Germinal center (tissue), 1 donor: ENCODE measurements at places on chromosomes 3 and 15.

DNA sequence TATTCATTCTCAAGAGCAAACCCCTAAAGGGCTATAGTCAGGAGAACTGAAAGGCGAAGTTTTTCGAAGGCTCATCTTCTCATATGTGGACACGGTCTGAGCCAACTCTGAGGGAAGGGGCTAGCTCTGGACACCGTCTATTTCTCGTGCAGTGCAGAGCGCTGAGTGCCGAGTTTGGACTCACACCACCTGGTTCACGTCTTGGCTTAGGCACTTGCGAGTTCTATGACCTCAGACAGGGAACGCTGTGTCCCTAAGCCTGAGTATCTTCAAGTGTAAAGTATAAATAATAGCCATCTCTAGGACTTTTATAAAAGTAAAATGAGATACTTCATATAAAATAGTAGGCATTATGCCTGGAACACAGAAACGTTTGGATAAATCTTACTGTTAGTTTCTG, 223.7 kb downstream of the FMN1 start:
- DNase-seq, result no peak

GRCh38 chr3:24264011-24264410, 230.6 kb downstream of the THRB start:
- no peak for DNase-seq

DNA sequence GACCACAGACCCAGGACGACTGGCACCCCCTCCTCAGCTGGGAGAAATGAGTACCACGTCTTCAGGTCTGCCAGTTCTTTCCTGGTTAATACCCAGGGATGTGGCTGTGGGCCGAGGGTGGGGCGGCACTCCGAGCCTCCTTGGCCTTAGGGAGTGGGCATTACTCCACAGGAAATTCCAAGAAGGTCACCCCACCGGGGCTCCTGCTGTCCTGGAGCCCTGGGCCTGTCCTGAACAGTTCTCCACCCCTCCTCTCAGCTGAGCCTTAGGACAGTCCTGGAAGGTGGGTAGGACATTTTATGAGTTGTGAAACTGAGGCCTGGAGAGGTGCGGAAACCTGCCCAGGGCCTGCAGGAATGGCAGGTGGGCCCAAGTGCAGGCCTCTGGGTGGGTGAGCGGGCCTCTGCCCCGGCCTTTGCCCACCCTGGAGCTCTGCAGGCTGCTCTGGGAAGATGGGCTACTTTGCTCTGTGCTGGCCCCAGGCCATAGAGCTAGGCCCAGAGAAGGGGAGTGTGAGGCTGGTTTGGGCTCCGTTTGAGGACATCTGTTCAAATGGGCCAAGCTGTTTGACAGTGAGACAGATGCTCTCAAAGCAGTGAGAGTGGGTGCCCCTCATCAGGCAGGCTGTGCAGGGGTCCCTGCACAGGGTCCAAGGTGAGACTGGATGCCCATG, 103.1 kb downstream of the TMEM266 start:
- no peak for DNase-seq

- no peak for DNase-seq
These were observed 50.6 kb downstream of the CMSS1 start for GRCh38 chr3:99868311-99868646.

GRCh38 chr15:96353416-96353929, 23.0 kb downstream of the NR2F2 start:
- no peak for DNase-seq

DNA sequence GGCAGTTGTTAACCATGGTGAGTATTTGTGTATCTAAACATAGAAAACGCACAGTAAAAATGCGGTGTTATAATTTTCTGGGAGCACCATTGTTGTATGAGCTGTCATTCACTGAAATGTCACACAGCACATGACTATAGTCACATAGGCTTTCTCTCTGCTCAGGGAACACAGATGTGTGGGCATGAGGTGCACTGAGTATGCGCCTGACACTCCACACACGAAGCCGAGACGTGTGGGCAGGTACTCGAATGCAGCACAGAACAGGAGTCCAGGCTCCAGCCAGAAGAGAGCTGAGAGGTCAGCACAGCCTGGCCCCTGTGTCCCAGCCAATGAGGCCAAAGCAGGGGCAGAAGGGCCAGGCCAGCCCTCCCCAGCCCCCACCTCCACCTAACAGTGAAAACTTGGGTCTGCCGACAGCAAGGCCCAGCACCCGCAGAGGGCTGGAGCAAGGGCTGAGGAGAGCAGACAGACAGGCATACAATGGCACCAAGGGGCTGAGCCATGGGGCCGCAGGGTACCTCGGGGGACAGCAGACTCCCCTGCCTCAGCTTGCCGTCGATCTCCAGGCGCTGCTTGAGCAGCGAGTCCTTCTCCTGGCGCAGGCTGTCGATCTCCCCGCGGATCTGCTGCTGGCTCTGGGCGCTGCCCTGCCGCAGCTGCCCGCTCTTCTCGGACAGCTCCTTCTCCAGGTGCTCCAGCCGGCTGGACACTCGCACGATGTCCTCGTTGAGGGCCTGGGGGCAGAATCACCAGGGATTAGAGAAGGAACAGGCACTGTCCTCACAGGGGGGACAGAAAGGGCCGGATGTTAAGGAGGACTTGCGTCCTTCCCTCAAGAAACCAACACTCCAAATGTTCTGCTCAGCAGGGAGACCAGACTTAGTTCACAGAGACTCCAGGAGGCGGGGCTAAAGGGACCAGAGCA, 24.0 kb downstream of the KIF7 start:
- no peak for DNase-seq

DNA sequence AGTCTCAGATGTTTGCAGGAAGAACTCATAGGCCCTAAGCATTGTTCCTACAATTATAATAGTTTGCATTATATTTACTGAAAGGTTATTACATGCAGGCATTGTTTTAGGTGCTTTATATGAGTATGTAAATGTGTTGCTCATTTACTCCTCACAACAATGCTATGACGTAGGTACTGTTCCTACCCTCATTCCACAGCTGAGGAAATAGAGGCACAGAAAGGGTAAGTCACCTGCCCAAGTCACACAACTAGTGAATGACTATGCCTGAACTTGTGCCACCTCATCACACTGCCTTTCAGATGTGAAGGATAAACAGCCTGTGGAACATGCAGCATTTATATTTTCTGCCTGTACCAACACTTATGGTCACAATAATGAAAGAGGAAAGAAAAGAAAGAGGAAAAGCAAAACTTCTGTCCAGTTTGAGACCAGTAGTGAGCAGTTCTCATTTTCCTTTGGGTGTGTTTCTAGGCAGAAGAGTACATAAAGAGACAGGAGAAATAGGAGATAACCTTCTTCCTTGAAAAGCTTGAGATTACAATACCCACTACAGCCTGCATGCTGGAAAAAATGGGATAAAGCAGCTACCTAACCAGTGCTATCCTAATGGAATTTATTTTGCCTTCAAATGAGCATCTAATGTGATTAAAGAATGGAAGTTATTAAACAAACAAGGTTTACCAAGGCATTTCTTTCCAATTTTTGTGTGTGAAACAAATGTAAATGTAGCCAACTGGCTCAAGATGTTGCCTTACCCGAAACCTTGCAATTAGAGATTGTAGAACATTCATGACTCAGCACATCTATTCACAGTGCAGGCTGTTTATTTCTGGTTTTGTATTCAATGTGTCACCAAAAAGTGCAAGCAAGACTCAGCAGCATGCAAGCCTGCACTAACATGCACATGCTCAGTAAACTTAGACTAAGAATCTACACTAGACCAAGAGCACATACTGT, 20.5 kb upstream of the ENTPD3 start:
- DNase-seq, result no peak

GRCh38 chr3:52536369-52537164, at the start of gene UQCC5:
UQCC5 (plus strand) TSS chr3:52536605; CDS start chr3:52536756, 151 bp downstream.
- peak; percentile 99 for DNase-seq

- no peak for DNase-seq
These were observed 96.1 kb downstream of the FMN1 start for GRCh38 chr15:33098094-33099058.

- no peak for DNase-seq
These were observed 82.8 kb downstream of the PLXNA1 start for GRCh38 chr3:127065561-127066290.

- no peak for DNase-seq
These were observed 34.1 kb downstream of the RAB7A start for GRCh38 chr3:128760042-128760441.

DNA sequence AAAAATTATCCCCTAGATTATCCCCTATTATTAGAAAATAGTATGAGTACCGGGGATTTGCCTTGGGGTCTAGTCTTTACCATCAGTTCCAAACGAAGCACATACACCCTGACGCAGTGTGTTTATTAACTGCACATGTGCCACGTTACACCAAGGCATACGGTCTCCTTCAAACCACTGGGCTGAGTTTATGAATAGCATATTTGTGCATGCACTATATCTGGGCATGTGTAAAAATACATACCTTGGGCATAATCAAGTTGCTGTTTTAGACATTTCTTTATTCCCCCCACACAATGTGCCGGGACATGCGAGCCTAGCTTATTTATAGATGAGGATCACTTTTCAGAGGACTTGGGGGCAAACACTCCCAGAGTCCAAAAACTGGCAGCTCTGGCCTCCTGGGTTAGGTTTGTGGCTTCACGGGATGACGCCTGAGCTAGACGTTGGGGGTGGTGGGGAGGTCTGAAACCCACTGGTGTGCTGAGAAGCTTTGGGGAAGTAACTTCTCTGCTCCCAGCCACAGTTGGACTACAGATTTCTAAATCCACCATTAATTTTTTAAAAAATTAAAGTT, 16.2 kb downstream of the IGDCC4 start:
- DNase-seq, result no peak

DNA sequence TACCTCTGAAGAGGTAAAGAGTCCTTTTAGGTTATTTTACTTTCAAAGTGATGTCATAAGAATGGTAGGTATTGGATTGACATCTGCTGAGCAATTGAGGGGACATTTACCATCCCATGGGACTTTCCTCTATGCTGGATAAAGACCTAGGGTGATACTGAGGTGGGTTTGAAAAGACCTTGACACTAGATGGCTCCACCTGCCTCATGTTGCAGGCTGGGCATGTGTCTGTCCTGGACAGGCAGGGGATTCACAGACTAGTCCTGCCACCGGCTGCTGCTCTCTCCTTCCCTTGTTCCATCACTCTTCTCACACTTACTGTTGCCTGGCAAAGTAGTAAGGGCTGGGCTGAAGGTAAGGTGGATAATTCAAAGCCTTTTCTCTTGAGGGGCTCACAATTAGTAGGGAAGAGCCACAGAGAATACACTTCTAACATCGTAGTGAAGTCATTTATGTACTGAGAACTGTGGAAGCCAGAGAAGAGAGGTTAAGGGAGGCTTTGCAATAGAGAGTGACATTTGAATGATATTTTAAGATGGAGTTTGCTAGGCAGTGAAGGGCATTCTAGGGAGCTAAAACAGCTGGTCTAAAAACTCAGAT, 27.7 kb downstream of the TRAK1 start:
- DNase-seq, result peak; percentile 63

- DNase-seq, result no peak
These were observed 406.7 kb downstream of the OCA2 start for GRCh38 chr15:27692438-27692837.
